Activated CD8-positive, alpha-beta memory T cell treated with anti-CD3 and anti-CD28 coated beads, Interleukin-2, amount 10 ng/mL, durations not matched to agents 7 days and 5 days (primary cell): ENCODE measurements at places on chromosomes 13 and 19.

DNA sequence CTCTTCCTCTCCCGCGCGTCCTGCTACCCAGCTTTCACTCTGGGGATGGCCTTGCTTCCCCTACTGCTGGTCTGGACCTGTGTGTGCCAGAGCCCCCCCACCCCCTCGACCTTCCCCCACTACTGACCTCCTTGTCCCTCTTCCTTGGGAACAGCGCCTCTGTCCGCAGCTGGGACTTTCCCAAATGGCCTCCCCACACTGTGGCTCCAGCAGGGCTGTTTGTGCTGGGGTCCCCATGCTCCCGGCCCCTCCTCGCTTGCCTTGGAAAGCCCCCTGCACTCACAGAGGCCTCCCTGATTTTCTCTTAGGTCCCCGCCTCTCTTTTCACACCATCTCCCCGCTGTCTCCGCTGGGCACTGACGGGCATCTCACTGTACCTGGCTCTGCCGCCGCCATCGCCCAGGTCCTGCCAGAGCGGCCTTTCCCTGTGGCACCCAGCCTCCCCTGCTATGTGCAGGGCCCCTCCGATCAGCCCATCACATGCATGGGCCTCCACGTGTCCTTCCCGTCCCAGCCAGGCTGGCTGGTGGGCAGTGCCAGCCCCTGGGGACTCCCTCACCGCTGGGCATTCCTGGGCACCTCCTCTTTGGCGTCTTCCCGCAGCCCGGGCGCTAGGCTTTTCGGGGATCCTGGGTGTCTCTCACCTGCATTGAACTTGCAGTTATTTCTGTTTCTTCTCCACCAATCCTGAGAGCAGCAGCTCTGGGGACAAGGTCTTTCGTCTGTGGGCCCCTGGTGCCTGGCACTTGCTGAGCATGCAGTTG, 118.7 kb downstream of the ATP11A start:
- peak; percentile 27 for DNase-seq

- DNase-seq, result no peak
Measured at GRCh38 chr13:79973533-79973963, 367.4 kb downstream of the SPRY2 start.

DNA sequence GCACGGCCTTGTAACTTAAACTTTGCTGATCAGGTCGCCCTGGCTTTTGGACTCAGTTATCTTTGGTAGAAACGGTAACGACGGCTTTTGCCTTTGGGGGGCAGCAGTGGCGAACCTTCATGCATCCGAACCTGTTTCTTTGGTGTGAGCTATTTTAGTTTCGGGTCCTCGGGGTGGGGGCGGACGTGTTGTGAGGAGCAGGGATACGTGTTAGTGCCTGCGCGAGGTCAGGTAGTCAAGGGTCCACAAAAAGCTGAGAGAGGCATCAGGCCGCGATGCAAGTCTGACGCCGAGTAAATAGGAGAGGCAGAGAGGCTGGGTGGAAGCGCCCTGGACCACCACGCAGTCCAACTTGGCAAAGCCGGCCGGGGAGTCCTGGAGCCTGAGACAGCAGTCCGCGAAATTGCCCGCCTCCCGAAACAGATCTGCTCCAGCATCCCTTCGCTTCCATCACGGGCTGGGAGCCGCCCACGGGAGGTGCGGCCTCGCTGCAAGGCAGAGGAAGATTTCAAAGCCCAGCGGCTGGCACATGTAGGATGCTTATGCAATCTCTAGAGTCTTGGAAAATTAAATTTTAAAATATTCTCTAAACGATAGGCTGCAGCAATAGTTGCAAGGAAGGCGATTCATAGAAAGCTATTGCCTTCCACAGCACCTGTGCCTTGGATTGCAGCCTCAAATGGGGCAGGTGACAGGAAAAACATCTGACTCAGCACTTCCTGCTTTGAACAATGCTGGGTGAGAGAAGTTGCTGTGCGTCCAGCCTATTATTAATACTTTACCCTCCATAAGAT, 4.6 kb upstream of the TPP2 start:
- peak; percentile 91 for DNase-seq

GRCh38 chr13:28699246-28699645, 19.5 kb downstream of the SLC46A3 start:
- no peak for DNase-seq

GRCh38 chr19:42420055-42420544, 7.1 kb downstream of the LIPE start:
- peak; percentile 88 for DNase-seq

- DNase-seq, result no peak
Measured at GRCh38 chr19:18364826-18365528, 21.0 kb upstream of the GDF15 start.

- DNase-seq, result no peak
Measured at GRCh38 chr13:28258417-28258816, 120.1 kb downstream of the PAN3 start.

- no peak for DNase-seq
Measured at GRCh38 chr13:50700664-50701305, 142.7 kb downstream of the DLEU7 start.
